ENCODE measurements at places on chromosomes 1 and 21. TPM values are rescaled to one million over a fixed set of nuclear protein-coding genes. Genes with fewer than 3 reads are reported as not detected.

The PEAR1 gene
- total RNA-seq = 0.40 TPM

The RUNX3 gene
- 144 TPM for total RNA-seq

DNA sequence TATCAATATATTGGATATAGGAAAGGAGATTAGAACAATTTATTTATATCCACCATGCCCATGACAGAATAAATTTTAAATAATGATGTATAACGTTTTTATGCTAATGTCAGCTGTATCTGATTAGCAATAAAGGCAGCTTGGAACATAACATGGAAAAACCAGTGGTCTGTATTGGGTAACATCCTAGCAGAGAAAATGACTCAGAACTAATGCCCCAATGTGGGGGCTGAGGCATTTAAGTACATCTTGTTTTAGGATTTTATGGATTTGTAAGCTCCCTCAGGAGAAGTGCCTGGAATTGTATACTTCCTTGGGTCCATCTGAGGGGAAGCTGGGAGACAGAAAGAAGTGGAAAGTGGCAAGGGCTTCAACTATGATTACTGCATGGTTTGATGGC lies 82.3 kb downstream of the HMCN1 start:
- DNase-seq = no peak
- no peak overlapping the region for H3K27ac ChIP-seq
- no peak overlapping the region for H3K4me3 ChIP-seq

GRCh38 chr1:174142836-174143235 lies 16.5 kb upstream of the RABGAP1L start:
- H3K27ac ChIP-seq = no peak overlapping the region
- H3K4me1 ChIP-seq = no peaks in the 10 kb centered on the region
- no peak for DNase-seq
- H3K27me3 ChIP-seq = peaks cover 20% of the 10 kb centered on the region
- peaks cover 1% of the 10 kb centered on the region for H3K36me3 ChIP-seq
- H3K4me3 ChIP-seq = no peak overlapping the region

DNA sequence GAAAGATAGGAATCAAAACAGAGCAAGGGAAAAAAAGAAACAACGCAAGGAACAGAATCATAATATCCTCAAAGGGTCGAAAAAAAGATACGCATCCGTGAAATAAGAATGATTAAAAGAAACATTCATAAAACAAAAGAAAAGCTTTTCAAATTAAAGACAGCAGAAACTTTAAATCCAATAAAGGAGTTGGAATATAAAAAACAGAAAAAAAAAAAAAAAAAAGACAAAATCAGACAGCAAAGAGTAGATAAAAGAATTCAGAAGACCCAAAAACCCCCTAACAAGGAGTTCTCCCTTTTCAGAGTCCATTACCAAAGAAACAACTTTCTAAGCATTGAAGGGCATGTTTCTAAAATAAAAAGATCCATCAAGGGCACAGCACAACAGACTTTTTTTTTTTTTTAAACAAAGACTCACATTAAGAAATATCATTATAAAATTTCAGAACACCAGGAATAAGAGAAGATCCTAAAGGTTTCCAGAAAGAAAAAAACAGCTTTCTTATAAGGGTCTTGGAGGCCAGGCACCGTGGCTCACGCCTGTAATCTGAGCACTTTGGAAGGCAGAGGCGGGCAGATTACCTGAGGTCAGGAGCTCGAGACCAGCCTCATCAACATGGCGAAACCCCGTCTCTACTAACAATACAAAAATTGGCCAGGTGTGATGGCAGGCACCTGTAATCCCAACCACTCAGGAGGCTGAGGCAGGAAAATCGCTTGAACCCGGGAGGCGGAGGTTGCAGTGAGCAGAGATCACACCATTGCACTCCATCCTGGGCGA lies 44.7 kb downstream of the ENAH start:
- H3K4me1 ChIP-seq = no peaks in the 10 kb centered on the region
- no peaks in the 10 kb centered on the region for H3K27me3 ChIP-seq
- no peak overlapping the region for H3K4me3 ChIP-seq
- H3K36me3 ChIP-seq = no peaks in the 10 kb centered on the region
